ENCODE measurements at places on chromosomes 16 and 17. TPM values are rescaled to one million over a fixed set of nuclear protein-coding genes. Genes with fewer than 3 reads are reported as not detected.

GRCh38 chr16:57918994-57919393, 51.9 kb downstream of the CNGB1 start:
- DNase-seq, result no peak

DNA sequence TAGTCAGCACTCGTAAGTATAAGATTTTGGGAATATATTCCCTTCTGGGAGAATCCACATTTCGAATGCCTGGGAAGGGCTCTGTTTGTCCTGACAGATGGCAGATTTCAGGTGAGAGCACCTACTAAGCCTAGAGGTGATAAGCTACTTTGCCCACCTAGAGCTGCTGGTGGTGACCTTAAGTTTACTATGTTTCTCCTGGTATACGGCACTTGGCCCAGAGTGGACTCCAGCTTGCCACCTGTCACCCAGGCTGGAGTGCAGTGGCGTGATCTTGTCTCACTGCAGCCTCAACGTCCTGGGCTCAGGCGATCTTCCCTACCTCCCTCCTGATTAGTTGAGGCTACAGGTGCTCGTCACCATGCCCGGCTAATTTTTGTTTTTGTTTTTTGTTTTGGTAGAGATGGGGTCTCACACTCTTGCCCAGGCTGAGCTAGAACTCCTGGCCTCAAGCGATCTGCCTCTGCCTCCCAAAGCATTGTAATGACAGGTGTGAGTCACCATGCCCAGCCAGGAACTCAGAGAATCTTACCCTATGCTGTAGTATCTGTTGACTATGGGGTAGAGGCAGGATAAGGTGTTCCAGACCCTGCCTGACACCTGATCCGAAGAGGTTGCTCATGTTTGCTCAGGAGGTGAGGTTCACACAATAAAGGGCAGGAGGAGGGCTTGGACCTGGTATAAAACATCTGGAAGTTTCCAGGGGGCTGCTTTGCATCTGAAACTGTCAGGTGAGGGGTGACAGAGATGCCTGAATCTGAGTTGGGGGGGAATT, at the start of gene ZG16:
TSS of gene ZG16 (plus strand) at position 681 of the 775 bp plus-strand sequence. CDS start 1,011 bp downstream, outside the sequence.
- no peak for DNase-seq

GRCh38 chr17:14165616-14166015, 71.0 kb downstream of the CDRT15 start:
- DNase-seq, result no peak

DNA sequence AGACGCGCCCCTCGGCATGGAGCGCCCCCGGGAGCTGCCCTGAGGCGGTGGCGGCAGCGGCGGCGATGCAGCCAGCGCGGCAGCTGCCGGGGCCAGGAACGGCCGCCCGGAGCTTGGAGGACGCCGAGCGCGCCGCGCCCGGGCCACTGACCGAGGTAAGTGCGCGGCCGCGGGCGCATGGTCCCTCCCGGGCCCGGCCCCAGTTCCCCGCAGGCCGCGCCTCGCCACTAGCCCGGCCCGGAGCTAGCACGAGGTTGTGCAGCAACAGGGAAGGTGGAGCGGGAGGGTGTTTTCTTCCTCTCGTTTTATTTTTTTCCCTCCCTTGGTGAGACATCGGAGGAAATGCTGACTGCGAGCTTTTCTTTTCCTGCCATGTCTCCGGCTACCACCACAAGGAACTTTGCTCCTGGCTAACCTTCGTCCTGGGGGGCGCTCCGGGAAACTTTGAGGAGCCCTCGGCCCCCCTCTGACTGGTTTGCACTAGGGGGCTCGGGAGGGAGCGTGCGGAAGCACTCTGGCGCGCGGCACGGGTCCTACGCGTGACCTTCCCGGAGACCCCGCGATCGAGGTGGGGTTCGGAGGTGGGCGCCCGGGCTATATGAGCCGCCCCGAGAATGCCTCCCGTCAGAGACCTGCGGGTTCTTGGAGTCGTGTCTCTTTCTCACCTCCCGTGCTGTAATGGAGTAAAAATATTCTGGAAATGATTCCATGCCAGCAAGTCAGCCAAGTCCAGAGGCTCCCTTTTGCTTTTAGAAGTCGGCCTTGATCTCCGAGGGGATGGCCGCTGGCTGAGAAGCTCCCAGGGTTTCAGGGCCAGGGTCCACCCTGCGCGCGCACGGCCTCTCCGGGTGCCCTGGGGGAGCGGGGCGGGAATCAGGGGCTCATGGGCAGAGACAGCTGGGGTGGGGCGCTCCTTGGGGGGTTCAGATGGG, 868 bp downstream of the KCNJ12 start:
- no peak for DNase-seq

DNA sequence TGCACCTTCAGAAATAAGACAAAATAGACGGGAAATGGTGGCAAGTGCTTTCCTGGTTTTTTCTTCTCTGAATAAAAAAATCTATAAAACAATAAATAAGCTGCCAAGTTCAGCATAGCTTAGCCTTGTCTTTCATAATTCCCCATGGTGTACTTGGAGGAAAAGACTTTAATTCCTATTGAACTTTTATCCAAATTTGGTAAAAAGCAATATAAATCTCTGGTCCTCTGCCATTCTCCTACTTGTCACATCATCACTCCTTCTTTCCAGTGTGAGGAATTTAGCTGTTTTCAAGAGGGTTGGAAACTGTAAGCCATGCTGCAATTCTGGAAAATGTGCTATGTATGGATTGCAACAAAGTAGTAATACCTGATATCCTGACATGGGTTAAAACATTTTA, 551.8 kb upstream of the KIF2B start:
- no peak for DNase-seq

DNA sequence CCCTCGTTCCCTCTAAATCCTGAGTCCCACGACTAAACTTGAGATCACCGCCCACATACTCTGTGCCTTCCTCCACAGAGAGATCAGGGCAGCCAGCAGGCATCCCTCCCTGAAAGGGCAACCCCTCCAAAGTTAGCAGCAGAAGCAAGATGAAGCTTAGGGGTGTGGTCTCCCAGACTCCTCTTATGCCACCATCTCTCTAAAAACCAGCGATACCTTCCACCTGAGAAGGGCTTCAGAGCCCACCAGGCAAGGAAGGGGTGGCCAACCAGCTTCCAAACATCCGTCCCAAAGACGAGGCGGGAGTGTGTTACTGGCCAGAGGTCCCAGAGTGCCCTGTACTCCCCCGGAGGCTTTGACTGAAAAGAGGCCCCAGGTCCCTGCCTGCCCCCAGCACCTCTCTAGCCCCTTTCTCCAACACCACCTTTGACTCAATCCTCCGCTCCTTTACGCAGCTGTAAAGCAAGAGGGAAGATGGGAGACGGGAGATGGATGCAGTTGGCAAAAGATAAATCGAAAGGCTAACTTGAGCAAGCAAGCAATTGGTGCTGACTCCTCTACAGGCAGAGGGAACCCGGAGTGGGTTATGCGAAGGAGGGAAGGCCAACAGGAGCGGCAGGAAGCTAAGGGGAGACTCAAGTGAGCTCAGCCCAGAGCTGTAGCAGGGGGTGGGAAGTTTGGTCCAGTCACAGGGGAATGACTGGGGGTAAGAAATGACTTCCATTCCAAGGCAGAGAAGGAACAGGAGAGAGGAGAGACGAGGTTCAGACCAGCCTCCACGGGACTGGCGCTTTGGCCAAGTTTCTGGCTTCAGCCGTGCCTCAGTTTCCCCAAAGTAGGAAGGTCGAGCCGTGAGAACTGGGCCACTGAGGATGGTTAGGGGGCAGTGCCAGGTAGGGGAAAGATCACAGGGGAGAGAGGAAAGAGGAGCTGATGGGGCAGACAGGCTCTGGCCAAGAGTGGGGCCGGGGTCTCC, 1.0 kb downstream of the ST3GAL2 start:
- DNase-seq, result no peak

DNA sequence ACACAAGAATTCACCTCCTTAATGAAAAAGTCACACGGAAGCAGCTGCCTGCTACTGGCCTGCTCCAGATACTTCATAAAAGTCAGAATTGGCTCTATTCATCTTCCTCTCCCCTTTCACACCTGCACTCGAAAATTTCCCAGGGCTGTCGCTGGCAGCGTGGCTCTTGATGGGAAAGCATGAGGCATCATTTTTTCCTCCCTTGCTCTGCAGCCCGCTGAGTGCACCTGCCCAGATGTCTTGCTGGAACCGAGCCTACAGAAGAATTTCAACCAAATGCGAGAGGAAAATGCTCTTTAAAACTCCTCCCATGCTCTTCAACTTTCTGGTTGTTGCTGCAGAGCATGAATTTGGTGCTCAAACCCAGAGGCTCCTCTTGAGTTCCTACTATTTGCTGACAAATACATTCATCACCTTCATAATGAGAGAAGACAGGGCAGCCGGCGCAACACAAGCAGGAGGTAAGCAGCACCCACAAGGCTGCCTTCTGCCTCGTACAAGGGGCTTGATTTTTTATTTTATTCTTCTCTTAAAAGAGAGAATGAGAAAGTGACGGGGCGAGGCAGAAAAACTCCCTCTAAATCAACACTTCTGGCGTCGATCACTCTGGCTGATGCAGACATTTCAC, 146.8 kb downstream of the ZFHX3 start:
- no peak for DNase-seq

The SCGB1C2 gene
- total RNA-seq, result not detected

DNA sequence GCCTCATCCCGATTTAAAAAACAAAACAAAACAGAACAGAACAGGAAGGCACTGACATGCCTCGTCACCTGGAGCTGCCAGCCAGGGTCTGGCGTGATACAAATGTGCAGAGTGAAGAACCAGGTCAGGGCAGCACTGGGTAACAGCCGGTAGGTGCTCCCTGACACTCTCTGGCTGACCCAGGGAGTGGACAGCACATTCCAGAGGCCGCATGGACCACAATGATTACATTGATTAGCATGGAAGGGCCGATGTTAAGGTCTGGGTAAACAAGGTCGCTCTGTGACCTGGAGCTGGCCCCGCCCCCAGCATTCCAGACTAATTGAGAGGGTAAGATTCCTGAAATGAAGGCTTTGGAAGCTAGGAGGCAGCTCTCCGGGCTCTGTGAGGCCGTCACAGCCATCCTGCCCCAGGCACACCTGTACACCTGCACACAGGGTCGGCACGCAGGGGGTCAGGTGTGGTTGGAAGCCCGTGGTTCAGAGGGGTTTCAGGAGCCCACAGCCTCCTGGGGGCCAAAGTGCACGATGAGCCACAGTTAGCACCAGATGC, 21.4 kb downstream of the PIEZO1 start:
- no peak for DNase-seq

GRCh38 chr17:68382582-68383085, 74.7 kb downstream of the WIPI1 start:
- no peak for DNase-seq

DNA sequence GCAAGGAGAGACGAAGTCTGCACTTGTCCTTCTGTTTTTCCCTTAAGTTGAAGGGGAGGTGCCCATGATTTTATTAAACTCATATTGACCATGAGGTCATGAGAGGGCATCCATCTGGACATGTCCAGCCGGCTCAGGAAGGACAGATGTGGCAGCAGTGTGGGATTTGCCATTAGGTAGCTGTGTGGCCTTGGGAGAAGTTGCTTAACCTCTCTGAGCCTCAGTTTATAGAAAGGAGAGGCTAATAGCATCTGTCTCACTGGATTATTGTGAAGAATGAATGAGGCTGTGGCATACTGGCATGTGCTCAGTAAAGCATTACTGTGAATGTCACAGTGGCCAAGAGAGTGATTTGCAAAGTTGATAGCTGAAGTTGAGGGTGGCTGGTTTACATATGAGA, 1.2 kb downstream of the TIMM22 start:
- no peak for DNase-seq

DNA sequence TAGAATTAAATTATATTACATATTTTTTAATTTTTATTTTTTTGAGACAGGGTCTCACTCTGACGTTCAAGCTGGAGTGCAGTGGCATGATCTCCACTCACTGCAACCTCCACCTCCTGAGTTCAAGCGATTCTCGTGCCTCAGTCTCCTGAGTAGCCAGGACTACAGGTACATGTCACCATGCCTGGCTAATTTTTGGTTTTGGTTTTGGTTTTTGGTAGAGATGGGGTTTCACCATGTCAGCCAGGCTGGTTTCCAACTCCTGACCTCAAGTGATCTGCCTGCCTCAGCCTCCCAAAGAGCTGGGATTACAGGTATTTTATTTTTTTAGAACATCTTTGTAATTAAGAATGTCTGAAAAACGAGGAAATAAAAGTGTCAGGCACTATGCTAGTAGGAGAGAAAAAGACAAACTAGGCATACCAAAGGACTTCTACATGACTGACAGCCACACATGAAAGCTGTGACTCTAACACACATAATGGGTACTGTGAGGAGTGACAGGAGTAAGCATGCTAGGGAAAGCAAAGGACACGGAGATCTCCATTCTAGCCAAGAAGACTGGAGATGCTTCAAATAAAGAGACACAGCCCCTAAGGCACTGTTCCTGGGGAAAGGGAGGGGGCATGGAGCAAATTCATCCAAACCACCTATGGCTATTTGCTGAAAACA, 7.3 kb downstream of the GNA13 start:
- DNase-seq, result no peak

DNA sequence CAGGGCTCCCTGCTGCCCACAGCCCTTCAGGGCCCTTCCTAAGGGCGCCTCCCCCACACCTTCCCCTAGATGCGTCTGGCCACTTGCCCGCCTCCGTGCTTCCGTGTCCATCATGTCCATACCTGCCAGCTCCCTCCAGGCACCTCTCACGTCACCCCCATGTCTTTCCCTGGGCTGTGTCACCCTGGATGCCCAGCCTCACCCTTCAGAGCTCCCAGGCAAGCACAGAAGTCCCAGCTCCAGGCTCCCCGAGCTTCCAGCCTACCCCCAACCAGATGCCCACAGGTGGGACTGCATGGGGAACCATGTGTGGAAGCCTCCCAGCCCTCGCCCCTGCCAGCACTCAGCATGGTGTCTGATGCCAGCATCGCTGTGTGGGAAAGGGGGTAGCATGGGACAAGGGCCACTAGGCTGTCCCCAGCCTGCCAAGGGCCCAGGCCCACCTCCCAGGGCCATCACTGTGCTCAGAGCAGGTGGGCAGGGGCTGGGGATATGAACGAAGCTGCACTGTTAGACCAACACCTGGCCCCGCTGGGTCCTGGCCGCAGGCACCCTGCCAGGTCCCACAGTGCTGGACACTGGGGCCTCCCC, 1.9 kb upstream of the AXIN1 start:
- no peak for DNase-seq

- no peak for DNase-seq
Observed at GRCh38 chr17:78732354-78732753, 49.7 kb downstream of the CYTH1 start.

- peak; percentile 79 for DNase-seq
Observed at GRCh38 chr17:42782166-42783061, 2.0 kb downstream of the WNK4 start.

The TNP2 gene
- total RNA-seq, result not detected

DNA sequence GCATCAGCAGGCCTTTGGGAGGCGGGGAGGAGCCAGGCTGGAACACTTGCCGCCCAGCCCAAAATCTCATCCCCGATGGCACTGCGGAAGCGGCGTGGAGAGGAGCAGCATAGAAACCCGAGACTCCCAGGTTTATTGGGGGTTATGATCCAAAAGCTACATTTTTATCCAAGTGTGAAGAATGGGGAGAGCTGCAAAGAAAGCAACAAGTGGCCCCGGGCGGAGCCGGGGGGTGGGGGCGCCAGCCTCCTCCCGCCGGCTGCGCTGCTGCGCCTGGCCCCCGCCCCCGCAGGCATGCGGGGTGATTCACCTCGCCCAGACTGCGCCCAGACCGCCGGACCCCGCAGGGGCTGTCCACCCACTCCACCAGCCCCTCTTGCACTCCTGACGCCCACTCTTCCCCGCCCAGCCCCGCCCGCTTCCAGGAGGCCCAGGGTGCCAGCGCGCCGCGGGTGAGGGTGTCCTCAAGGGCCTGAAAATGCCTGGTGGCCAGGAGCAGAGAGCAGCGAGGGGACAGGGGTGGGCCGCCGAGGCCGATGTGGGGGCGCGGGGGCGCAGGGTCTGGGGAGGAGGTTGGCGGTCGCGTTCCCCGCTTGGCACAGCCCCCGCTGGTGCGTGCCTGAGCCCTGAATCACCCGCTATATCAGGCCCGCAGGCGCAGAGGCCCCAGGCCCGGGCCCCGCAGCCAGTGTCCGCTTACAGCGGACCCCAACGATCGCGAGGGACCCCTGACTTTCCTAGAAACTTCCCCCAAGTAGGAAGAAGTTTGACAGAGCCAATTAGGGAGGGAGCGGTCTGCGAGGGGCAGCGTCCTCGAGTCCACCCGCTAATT, 1.3 kb downstream of the CAVIN1 start:
- DNase-seq, result no peak
